ELR (cell line): ENCODE measurements at places on chromosomes 2 and 18.

GRCh38 chr18:683531-683930, 26.1 kb downstream of the TYMS start:
- DNase-seq: no peak

- DNase-seq: peak; percentile 77
Observed at GRCh38 chr2:164841719-164842623, at the start of gene COBLL1. TSS of gene COBLL1 (minus strand) at chr2:164841823. CDS start at chr2:164841196, 627 bp downstream.

- no peak for DNase-seq
Observed at GRCh38 chr2:96727431-96727830, 12.4 kb downstream of the LMAN2L start.

DNA sequence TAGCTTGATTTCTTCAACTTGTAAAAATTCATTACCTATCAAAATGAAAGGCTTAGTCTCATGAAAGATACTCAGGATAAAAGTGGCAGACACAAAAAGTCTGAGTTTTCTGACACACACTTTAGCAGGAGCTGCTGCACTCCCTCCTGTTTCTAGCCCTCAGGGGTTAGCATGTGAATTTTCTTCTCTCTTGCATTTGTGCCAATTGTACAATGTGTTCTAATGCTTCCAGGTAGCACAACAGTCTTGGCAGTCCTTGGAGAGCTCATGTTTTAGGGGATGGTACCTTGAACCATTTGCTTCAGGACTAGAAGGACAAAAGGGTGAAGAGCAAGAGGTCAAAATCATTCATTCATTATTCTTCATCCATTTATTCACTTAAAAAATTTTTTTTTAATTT, 316.8 kb downstream of the AFF3 start:
- no peak for DNase-seq

DNA sequence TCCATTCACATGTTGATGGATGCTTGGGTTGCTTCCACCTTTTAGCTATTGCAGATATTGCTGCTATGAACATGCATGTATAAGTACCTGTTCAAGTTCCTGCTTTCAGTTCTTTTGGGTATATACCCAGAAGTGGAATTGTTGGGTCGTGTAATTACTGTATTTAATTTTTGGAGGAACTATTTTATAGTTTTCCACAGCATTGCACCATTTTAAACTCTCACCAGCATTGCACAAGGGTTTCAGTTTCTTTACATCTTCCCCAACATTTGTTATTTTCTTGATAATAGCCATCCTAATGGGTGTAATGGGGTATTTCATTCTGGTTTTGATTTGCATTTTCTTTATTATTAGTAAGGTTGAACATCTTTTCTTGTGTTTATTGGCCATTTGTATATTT, 16.0 kb downstream of the ACTR3 start:
- DNase-seq: no peak

DNA sequence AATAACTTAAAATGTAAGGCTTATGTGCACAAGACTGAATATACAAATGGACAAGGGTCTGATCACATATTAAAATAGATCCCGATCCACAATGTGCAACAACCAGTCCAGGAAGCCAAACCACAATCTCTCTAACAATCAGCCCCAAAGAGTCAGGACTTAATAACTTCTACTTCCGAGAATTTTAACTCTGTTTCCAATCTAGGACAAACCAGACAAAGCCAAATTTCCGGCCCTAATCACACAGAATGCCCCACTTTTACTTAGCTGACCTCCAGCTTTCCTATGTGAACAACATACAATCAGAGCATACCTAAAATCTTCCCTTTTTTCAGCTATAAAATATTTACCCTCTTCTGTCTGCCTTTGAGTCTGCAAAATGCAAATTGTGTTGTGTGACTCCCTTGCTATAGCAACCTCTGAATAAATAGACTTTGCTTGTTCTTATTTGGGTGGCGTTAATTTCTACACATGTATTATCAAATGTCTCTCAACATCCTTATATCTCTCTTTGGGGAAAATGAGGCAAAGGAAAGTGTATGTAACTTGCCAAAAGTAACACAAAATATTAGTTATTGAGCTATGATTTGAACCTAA, 381.9 kb upstream of the MC4R start:
- no peak for DNase-seq

- DNase-seq: peak; percentile 45
Observed at GRCh38 chr2:229815342-229815741, 101.0 kb upstream of the DNER start.

DNA sequence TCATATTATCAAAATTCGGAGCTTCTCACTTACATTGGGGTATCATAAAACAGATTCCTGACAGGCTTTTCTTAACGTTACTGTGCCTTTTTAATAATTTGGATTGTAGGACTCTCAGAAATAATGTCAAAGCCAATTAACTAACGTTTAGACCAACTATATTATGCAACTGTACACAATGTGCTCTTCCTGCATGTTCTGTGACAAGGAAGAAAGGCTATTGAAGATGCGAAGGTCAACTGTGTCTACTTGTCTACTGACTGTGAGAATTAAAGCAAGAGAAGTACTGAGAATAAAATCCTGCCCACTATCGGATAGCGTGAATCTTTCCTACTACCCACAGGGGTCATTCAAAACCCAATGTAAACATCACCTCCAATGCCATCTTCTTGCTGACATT, 393.0 kb downstream of the NBAS start:
- DNase-seq: no peak

- DNase-seq: no peak
Observed at GRCh38 chr2:98773169-98773568, 42.2 kb upstream of the MGAT4A start.

GRCh38 chr2:151953467-151953866, 125.2 kb upstream of the ARL5A start:
- DNase-seq: no peak

GRCh38 chr2:233379441-233379840, 25.1 kb downstream of the DGKD start:
- DNase-seq: no peak

DNA sequence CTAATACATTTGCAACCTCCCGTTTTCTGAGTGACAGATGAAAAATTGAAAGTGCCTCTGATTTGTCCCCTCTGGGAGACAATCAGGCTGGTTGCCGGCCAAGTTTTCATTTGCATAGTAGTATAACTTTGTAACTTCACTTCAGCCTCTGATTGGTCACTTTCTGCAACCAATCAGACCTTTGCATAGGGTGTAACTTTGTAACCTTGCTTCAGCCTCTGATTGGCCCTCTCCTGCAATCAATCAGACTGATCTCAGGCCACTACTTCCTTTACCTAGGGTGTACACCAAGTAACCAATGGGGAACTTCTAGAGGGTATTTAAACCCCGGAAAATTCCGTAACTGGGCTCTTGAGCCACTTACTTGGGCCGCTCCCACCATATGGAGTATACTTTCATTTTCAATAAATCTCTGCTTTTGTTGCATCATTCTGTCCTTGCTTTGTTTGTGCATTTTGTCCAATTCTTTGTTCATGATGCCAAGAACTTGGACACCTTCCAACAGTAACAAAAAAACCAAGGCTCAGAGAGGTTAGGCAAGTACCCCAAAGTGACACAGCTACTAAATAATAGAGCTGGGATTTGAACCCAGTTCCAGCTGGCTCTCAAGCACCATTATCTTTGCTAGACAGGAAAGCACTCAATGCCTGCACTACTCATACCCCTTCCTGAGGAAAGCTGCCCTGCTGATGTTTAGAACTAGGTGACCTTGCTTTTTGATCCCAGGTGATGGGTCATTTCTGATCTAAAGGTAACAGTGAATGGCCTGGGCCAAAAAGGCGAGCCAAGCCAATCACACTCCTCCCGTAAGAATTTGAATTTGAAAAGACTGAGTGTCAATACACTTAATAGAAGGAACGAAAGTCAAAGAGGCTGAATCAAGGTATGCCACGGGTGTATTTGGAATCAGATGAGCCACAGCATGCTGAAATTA, 10.9 kb upstream of the MYOM1 start:
- peak; percentile 42 for DNase-seq

- DNase-seq: peak; percentile 37
Observed at GRCh38 chr18:7325126-7325430, 94.2 kb downstream of the LRRC30 start.

GRCh38 chr2:26623541-26624495, 17.3 kb downstream of the CIB4 start:
- peak; percentile 66 for DNase-seq

DNA sequence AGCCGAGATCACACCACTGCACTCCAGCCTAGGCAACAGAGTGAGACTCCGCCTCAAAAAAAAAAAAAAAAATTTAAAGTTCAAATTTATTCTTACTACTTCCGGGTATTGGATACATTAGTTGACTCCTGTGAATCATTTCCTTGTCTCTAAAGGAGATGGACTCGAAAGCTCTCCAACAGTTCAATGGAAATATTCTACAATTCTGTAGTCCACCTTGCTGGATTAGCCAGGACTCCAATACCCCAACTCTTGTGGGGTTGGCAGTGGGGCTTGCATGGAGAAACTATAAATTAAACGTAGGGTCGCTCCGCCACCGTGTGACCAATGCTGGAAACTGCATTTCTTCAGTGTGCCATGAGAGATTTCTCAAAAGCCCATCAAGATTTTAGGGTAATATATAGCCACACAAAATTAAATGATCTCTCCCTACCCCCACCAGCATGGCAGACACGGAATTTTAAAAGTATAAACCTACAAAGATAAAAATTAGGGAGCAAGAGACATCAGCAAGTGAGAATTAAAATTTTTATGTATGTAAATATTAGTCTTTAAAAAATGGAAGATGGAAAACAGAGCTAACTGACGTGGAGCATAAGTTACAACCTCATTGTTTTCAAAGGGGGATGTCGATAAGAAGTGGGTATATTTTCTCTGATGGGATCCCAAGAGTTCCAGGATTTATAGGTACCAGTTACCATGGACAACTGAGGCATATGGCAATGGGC, 27.8 kb upstream of the GAREM2 start:
- DNase-seq: peak; percentile 72

DNA sequence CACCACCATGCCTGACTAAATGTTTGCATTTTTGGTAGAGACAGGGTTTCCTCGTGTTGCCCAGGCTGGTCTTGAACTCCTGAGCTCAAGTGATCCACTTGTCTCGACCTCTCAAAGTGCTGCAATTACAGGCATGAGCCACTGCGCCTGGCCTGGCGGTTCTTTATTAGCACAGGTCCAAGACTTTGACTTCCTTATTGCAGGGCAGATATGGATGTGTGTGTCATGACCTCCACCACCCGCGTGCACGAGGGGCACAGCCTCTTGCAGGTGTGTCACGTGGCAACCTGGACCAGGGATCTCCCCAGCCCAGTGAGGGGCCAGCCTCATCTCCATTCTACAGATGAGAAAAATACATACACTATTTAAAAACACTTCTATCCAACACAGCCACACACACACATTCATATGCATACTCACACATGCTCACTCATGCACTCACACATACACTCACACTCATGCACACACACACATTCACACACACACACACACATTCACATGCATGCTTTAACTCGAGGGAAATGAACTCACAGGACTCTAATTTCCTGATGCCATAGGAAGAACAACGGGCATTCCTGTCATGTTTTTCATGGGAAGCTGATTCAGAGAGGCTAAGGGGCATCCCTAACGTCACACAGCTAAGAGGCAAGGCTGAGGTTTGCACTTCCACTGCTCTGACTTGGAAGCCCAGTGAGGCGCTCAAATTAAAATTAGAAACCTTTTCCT, 38.8 kb downstream of the RRM2 start:
- DNase-seq: peak; percentile 55

- no peak for DNase-seq
Observed at GRCh38 chr2:190789074-190790004, 91.3 kb upstream of the GLS start.

DNA sequence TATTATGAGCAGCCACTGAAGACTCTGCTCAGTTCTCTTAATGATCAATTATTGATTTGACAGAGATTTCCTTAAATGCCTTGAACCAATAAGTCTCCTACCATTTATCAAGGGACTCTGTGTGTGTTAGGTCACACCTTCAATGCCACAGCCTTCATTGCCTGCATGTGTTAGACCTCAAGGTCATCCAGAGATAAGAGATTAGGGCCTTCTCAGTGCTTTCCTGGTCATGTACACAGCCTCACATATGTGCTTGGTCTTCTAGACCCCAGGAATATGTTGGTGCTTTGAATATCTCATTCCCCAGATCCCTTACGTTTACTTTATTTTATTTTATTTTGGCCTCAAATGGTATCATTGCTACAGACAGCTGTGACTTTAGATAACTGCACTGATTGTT, 93.0 kb upstream of the CTAGE1 start:
- DNase-seq: no peak

DNA sequence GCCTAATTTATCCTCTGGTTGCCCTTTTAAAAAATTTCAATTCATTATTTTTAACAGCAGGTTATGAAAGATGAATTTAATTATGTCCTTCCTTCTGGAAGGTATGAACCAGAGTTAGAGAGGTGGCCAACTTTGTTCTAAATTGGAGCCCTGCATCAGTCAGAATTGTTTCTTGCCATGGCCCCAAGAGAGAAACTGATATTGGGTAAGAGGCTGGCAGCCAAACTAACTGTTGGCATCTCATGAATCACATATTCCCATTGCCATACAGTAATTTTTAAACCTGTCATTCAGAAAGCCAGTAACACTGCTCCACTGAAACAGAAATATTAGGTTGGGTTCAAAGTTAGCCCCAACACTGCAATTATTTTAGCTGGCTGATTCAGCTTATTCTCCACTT, 67.4 kb downstream of the SMAD2 start:
- no peak for DNase-seq

DNA sequence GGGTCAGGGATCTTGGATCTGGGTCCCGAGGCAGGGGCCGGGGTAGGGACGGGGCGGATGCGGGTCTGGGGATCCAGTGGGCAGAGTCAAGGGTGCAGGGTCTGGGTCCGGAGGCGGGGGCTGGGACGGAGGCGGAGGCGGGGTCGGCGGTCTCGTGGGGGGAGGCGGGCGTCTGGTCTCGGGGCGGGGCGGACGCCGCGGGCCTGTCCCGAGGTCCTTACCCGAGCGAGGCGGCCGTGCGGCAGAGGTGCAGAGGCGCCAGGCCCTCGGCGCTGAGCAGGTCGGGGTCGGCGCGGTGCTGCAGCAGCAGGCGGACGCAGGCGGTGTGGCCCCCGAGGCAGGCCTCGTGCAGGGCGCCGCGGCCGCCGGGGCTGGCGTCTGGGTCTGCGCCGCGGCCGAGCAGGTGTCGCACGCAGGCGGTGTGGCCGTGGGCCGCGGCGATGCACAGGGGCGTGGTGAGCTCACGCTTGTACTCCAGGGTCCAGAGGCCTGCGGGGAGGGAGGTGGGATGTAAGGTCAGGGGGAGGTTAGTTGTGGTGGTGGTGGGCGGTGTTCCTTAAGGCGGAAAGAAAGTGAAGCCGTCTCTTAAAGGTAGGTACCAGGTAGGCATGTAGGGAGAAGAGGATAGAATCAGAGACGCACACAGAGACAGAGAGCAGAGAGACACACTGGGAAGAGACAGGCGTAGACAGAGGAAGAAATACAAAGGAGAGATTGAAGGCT, 26.6 kb downstream of the ASB18 start:
- DNase-seq: no peak

- DNase-seq: no peak
Observed at GRCh38 chr2:172088245-172089004, 3.1 kb downstream of the DLX1 start.

GRCh38 chr2:73925853-73926492, 707 bp upstream of the DGUOK start:
- DNase-seq: no peak

DNA sequence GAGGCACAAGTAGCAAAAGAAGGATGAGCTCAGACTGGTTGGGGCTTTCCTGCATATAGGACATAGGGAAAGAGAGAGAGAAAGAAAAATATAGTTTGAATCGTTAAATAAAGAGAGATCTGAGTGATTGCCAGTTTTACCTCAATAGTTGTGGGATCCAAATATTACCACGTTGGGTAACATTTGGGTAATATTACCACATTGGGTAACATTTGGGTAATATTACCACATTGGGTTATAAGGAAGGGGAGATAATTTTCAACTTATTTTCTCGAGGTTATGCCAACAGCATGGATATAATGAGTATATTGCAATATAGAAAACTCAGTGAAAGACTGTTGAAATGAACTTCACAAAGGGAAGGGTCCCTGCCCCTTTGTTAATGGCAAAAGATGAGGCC, 20.7 kb downstream of the SP140 start:
- DNase-seq: no peak
